ENCODE measurements at places on chromosomes 5 and 9. TPM values are rescaled to one million over a fixed set of nuclear protein-coding genes. Genes with fewer than 3 reads are reported as not detected.

PDCD1LG2 gene
- total RNA-seq, result not detected

DNA sequence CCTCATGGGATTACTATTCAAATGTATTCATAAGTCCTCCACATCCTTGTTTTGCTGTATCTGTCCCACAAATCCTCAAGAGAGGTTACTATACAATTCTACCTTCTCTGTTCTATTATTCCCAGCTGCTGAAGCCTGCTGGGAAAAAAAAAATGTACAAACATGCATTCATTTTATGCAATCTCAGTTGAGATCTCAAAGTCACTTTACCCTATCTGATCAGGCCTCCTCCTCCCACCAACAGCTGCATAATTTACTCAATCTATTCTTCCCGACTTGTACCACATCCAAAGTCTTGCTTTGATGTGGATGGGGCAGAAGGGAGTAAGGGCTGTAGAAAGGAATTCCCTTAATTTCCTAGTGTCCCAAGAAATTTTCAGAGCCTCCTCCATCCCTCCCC is 28.6 kb downstream of the PSIP1 start:
- peaks cover 19% of the 10 kb centered on the region for H3K4me1 ChIP-seq
- no peaks in the 10 kb centered on the region for H3K27me3 ChIP-seq
- H3K36me3 ChIP-seq, result peaks cover 13% of the 10 kb centered on the region
- DNase-seq, result no peak

SLC36A2 gene
- not detected for total RNA-seq

SPATA6L gene
- total RNA-seq, result 0.44 TPM

IL5 gene
- not detected for total RNA-seq

GRCh38 chr5:137190441-137190840 is 308.7 kb downstream of the SPOCK1 start:
- H3K4me3 ChIP-seq, result no peak overlapping the region
- H3K27me3 ChIP-seq, result peaks cover 64% of the 10 kb centered on the region
- no peaks in the 10 kb centered on the region for H3K4me1 ChIP-seq

- no peak overlapping the region for H3K27ac ChIP-seq
- no peaks in the 10 kb centered on the region for H3K4me1 ChIP-seq
- no peak for DNase-seq
- no peaks in the 10 kb centered on the region for H3K27me3 ChIP-seq
These were observed 1074.4 kb downstream of the CDH9 start for GRCh38 chr5:25964009-25964372.

GRCh38 chr9:133163504-133164172 is at the start of gene GBGT1:
TSS of gene GBGT1 (minus strand) at chr9:133163914. CDS start at chr9:133162412, 1,502 bp downstream.
- no peak within 1 kb of the TSS for H3K27ac ChIP-seq
- H3K36me3 ChIP-seq, result no peaks in the 10 kb centered on the region
- peaks cover 2% of the 10 kb centered on the region for H3K27me3 ChIP-seq
- peak within 1 kb of the TSS; percentile 67 for H3K4me3 ChIP-seq
- H3K4me1 ChIP-seq, result peaks cover 14% of the 10 kb centered on the region

SHISAL2B gene
- 0.55 TPM for total RNA-seq

DNA sequence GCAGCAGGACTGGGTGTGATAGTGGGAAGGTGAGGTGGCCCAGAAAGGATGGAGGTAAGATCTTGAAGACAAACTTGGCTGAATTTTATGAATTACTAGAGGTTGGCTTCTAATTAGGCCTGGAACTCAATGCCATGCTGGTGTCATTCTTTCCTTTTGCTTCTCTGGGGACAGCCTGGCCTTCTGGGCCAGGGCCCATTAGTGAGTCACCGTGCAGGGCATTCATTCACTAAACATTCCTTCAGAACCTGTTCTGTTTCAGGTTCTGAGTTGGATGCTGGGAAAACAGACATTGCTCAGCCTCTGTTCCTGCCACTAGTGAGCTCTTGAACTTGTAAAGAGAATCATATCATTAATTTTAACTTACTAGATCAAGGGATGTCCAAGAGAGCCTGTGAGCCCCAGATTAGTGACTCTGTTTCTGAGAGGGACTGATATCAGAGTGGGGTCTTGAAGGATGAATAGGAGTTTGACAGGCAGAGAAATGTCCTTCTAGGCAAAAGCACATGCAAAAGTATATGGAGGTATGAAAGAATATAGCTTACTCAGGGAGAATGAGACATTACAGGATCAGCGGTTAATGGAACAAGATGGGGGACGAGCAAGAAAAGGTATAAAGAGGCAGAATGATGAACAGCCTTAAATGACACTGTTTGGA is 66.5 kb downstream of the LHX2 start:
- no peak overlapping the region for H3K27ac ChIP-seq
- H3K4me3 ChIP-seq, result no peak overlapping the region
- no peaks in the 10 kb centered on the region for H3K36me3 ChIP-seq
- no peaks in the 10 kb centered on the region for H3K4me1 ChIP-seq

Data from neural crest cell (in vitro differentiated cells).